GM13976 (cell line): ENCODE measurements at places on chromosomes 16 and 17.

DNA sequence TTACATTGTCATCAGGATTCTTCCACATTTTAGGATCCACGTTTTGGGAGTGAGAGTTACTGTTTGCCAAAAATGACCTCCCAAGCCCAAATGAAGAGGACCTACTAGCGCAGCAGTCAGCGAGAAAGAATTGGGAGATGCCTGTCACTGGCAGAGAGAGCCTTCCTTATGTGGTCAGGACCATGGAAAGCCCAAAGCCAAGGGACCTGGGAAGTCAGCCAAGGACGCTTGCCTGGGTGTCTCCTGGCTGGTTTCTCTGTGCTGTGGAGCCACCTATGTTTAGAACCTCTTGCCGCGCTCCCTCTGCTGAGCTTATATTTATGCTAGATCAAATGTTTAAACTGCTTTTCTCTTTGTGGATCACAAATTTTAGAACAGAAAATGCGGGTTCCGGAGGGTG lies 24.9 kb upstream of the RHBDL3 start:
- DNase-seq, result no peak

DNA sequence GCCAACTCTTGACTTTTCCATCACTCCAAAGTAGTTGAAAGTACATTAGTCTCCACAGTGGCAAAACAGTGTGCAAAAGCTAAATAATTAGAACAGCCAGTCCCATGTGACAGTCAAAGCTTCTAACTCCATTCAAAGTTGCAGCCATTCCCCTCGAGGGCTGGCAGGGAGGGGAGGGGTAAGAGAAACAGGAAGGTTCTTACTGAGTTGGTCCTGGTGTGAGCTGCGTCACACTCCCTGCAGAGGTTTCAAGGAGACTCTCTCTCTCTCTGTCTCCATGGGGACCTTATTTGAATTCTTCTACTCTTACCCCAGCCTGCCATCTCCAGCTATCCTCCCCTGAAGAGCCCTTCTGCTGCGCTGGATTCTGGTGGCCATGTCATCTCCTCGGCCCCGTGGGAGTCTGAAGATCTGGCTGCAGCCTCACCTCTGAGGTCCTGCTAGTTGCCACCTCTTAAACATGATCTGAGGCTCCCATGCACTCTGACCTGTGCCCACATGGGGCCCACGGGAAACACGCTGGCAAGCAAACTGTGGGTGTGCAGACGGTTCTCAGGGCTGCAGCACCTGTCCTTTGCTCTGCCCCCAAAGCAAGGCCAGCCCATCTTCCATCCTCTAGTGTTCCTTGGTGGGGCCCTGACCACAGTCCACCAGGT lies 23.3 kb upstream of the STH start:
- no peak for DNase-seq

- no peak for DNase-seq
These were observed 7.4 kb upstream of the FASN start for GRCh38 chr17:82105417-82105881.

GRCh38 chr17:80251966-80252365 lies 8.7 kb upstream of the RNF213 start:
- DNase-seq, result no peak

- DNase-seq, result no peak
These were observed 57.0 kb downstream of the MARF1 start for GRCh38 chr16:15585956-15586355.

DNA sequence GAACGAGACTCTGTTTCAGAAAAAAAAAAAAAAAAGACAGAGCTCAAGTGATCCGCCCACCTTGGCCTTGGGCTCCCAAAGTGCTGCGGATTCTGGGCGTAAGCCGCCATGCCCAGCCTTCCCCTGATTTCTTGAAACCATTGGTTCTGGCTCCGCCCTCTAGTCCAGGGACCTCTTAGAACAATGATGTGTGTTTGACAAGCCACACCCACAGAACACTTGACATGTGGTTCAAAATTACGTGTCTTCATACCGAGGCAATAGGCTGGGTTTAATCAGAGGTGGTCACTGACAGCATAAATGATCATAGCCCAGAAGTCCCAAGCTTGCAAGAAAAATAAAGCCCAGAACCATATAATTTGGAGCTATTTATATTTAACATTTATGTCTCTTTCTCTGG lies 23.0 kb downstream of the KNOP1 start:
- no peak for DNase-seq

DNA sequence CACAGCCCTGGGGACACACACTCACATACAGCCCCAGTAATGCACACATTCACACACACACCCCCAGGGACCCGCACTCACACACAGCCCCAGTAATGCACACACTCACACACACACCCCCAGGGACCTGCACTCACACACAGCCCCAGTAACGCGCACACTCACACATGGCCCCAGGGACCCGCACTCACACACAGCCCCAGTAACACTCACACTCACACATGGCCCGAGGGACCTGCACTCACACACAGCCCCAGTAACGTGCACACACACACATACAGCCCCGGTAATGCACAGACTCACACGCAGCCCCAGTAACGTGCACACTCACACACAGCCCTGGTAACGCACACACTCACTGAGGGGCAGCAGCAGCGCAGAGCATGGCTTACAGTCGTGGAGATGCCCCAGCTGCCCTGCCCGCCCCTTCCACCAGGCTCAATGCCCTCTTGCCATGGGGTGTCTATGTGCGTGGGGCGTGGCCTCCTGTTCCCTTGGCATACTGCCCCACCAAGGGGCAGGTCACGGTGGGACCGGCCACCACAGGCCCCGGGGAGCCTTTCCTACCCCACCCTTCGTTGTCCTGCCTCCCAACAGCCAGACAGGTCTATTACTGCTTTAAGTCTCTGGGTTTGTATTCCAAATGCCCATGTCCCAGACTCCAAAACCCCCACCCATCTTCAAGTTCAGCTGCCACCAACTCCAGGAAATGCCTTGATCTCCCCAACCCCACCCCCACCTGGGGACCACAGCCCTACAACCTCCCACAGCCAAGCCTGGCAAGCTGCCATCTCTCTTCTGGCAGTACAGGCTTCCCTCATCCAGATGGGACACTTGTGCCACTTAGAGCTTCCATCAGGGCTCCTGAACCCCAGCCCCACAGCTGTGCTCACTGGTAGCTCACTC lies 2.7 kb downstream of the CCDC102A start:
- DNase-seq, result peak; percentile 9

GRCh38 chr17:10803830-10804475 lies at the start of gene TMEM238L:
TMEM238L (minus strand) TSS chr17:10804099; CDS start chr17:10803963, 136 bp downstream.
- DNase-seq, result no peak

DNA sequence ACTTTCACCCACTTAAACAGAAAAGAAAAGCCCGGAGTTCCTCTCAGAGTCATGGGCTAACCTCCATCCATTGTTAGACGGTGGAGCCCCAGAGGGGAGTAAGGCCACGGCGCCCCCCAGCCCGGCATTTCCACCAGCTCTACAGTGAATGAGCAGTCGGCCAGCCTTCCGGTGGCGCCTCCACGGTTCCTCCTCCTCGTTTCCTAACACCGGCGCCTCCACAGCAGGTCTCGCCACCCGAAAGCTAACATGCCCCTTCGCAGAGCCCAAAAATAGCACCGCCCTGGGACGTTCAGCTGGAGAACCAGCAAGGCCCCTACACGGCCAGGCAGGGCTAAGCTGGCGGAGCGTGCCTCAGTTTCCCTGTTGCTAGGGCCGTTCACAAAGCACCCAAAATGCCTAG lies 858 bp downstream of the MMD start:
- DNase-seq, result peak; percentile 37

GRCh38 chr16:18841833-18842525 lies 40.6 kb upstream of the ARL6IP1 start:
- no peak for DNase-seq

DNA sequence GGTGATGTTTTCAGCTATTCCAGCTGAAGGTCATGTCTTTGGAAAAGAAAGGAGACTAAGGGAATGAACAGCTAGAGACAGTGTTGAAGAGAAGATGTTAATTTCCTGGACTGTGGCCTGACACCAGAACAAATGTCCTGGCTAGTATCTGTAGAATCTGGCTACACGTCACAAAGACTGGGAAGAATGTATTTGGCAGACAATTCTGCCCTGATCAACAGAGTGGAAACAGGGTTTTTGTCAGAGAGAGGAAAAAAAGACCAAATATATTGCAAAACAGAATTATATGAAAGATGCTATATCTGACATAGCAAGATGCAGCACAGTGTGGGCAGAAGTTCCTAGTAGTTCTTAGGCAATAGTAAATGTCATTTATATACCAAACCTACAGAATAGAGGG lies 17.0 kb upstream of the ANKFN1 start:
- no peak for DNase-seq

DNA sequence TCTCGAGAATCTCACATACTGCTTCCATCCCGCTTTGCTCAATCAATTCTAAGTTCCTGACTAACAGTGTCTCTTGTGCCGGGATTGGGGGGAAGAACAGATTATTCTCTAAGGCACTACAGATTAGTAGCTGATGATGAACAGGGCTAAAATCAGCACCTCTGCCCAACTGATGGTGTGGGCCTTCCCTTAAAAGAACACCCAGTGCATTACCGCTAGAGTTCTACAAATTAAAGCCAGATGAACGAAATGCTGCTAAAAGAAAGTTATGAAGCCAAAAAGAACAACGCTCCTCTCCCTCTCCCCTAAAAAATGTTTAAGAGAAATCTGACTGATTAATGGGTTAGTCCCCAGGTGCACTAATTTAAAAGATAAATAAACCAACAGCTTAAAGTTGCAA lies 4.4 kb downstream of the CDC27 start:
- DNase-seq, result no peak

DNA sequence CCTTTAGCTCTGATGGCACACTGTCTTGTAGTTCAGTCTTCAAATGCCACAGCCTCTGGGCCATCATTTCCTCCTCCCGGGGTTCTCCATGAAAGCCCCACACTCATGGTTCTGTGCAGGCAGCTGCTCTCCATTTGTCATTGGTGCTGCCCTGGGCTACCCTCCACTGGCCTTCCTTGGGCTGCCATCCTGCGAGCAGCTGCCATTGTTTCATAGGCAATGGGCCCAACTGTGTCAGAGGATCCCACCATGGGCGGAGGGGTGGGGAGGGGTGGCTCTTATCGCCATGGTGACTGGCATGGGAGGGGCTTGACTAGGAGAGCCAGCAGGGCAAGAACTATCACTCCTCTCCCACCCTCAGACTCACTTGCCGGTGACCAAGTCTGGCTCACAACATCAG lies 38.6 kb upstream of the BRD7 start:
- DNase-seq, result no peak

GRCh38 chr16:11370084-11370931 lies 25.0 kb downstream of the RMI2 start:
- DNase-seq, result peak; percentile 45

GRCh38 chr16:11141409-11142260 lies 114.4 kb downstream of the SOCS1 start:
- no peak for DNase-seq
